Stimulated activated CD4-positive, alpha-beta T cell treated with anti-CD3 and anti-CD28 coated beads, Interleukin-1b, Interleukin-23, amount 100 ng/mL, for 24 hours (primary cell): ENCODE measurements at places on chromosomes 11 and 22.

DNA sequence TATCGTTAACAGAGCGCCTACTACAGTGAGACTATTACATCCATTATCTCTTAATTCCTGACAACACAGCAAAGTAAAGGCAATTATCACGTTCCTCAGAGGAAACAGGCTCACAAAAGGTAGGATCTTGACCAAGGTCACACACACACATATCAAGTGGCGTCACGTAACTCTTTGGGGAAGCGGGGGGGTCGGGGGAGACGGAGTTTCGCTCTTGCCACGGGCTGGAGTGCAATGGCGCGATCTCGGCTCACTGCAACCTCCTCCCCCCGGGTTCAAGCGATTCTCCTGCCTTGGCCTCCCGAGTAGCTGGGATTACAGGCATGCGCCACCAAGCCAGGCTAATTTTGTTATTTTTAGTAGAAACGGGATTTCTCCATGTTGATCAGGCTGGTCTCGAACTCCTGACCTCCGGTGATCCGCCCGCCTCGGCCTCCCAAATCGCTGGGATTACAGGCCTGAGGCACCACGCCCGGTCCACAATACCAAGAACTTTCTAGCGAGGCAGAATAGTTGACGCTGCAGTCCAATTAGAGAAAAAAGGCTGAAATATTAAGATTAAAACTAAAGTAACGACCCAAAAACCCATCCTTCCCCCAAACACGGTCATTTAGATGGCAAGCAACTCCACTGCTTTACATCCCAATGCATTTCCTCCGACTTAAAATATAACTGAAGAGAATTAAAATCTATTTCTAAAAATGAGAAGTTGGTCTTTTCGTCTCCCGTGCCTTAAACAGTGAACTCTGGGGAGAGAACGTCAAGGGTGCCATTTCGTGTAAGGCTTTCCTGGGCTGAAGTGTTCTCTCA lies 1.2 kb downstream of the DDX17 start:
- DNase-seq = peak; percentile 29

DNA sequence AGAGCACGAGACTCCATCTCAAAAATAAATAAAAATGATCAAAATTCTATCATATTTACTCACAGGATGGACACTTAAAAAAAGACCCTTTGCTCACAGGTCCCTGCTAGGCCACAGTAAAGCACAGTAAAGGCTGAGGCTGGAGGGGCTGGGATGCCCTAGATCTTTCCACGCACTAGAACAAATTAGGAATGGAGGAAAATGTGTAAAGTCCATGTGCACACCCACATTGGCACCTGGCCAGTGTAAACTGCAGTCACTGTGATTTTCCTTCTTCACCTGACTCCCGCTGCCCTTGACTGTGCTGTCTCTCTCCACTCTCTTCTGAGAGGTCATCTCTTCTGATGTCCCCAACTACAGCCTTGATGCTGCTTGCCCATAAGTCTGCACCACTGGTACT lies 195.5 kb downstream of the EFCAB6 start:
- DNase-seq = no peak

- no peak for DNase-seq
Measured at GRCh38 chr11:114832532-114833125, 154.3 kb downstream of the NXPE2 start.

- no peak for DNase-seq
Measured at GRCh38 chr11:69141742-69142141, 14.0 kb upstream of the SMIM38 start.

DNA sequence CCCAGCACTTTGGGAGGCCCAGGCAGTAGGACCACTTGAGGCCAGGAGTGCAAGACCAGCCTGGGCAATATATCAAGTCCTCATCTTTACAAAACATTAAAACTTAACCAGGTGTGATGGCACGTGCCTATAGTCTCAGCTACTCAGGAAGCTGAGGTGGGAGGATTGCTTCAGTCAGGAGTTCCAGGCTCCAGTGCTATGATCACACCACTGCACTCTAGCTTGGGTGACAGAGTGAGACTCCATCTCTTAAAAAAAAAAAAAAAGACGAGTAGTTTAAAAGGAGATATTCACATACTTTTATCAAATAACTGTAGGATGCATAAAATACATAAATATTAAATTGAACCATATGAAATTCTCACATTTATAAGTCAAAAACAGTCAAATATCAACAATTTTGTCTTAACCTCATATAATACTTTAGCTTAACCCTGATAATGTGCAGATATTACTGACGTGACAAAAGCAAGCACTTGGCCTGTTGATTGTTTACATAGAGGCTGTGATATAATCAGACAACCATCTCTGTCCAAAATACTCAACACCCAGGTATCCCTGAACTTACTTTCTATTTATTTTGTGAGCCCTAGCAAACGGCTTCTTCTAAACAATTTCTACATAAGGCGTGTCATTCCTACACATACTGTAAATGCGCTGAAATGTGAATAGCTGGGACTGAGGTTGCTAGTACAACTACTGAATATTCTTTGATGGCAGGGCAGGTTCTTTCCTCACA lies 57.0 kb downstream of the PRCP start:
- no peak for DNase-seq

- no peak for DNase-seq
Measured at GRCh38 chr11:124793466-124794278, 6.5 kb downstream of the MSANTD2 start.

GRCh38 chr22:22458387-22458786 lies 50.2 kb downstream of the ZNF280B start:
- no peak for DNase-seq

DNA sequence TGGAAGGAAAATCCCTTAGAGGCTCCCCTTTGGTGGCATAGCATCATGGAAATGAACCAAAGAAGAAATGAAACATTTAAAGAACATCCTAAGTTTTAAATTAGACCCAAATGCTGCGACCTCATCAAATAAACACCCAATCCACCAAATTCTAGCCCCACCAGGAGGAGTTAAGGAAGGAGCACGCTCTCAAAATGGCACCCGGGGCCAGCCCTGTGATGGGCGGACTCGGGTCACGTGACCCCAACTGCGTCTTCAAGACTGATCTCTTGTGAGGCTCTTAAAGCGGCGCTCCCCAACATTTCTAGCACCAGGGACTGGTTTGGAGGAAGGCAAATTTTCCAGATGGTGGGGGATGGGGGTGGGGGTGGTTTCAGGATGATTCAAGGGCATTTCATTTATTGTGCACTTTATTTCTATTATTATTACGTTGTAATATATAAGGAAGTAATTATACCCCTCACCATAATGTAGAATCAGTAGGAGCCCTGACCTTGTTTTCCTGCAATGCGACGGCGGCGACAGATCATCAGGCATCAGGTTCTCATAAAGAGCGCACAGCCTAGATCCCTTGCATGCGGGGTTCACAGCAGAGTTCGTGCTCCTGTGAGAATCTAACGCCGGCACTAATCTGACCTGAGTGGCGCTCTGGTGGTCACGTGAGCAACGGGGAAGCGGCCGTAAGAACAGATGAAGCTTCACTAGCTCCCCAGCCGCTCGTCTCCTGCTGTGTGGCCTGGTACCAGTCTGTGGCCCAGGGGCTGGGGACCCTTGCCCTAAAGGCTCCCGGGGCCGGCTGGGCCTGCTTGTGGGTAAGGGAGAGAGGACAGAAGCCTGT lies 90.6 kb upstream of the SLC22A12 start:
- no peak for DNase-seq

DNA sequence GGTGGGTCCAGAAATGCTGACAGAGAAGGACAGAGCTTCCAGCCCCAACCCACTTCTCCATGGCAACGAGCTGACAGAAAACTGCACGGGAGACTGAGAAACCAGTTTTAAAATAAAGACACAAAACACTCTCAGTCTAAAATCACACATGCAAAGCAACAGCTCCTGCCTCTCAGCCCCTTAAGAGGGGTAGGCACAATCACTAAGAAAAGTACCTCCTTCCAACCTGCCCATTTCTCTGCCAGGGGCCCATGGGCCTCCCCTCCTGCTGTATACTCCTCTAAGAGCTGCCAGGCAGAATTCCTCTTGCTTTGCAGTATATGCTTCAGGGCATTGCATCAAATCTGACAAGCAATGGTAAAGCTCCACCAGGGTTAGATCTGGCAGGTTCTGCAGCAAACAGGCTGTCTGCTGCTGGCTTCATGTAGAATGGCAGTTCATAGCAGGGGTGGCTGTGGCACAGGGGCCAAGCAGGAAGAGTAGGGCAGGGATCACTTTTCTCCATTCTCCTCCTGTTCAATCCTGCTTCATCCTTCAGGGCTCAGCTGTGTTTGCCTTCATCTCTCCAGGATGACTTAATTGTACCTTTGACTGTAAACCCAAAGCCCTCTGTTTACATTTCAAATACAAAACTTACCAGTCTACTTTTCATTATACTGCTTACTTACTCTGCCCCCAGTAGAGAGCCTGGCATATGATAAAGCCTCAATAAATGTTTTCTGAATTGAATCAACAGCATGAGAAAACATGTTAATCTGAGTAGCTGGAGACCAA lies 77.7 kb downstream of the KCNC1 start:
- DNase-seq = no peak

DNA sequence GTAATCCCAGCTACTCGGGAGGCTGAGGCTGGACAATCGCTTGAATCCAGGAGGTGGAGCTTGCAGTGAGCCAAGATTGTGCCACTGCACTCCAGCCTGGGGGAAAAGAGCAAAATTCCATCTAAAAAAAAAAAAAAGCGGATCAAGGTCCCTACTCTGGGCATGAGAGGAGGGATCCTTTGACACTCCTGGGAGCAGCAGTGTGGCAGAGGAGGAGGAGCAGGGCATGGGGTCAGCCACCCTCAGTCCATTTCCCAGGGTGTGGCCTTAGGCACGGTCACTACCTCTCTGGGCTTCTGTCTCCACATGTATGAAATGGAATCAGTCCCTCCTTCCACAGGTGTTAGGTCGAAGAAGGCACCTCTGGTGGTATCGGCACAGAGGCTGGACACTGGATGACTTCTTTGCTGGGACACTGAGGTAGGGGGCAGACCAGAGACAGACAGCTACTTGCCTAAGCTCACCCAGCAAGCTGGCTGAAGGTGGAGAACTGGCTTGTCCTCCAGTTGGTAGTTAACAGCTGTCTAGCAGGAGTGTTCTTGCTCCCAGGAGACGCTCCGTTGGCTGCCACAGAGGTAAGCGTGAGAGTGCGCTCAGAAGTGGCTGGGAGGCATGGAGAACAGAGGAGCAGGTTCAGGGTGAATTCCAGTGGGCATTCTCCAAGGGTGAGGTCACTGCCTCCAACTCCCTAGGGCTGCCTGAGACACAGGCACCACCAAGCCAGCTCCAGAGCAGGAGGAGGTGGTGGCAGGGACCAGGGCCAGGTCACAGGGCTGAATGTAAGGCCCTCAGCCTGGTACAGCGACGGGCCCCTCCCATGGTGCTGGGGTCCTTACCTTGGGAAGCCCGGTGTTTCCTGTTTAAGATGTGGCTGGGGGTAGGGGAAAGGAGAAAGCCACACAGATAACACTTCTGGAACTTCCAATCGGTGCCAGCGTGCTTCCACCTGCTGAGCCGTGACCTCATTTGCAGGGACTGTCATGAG lies 19.5 kb downstream of the TXN2 start:
- DNase-seq = no peak

GRCh38 chr11:94459576-94459975 lies 34.1 kb downstream of the MRE11 start:
- DNase-seq = no peak

- DNase-seq = no peak
Measured at GRCh38 chr11:78074756-78075155, 4.9 kb downstream of the NDUFC2 start.

GRCh38 chr22:38578505-38578904 lies 8.5 kb upstream of the DMC1 start:
- no peak for DNase-seq

DNA sequence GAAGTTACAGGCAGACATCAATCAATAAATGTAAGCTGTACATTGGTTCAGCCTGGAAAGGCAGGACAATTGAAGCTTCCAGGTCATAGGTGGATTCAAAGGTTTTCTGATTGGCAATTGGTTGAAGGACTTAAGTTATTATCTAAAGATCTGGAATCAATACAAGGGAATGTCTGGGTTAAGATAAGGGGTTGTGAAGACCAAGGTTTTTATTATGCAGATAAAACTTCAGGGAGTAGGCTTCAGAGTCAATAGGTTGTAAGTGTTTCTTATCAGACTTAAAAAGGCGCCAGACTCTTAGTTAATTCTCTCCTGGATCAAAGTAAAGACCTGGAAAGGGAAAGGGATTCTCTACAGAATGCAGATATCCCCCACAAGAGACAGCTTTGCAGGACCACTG lies 935.4 kb downstream of the TBC1D22A start:
- DNase-seq = no peak

DNA sequence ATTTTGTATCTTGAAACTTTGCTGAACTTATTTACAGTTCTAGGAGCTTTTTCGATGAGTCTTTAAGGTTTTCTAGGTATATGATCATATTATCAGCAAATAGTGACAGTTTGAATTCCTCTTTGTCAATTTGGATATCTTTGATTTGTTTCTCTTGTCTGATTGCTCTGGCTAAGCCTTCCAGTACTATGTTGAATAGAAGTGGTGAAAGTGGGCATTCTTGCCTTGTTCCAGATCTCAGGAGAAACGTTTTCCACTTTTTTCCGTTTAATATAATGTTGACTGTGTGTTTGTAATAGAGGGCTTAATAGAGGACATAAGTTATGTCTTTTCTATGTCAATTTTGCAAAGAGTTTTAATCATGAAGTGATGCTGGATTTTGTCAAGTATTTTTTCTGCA lies 124.3 kb downstream of the ZNF280B start:
- DNase-seq = no peak

DNA sequence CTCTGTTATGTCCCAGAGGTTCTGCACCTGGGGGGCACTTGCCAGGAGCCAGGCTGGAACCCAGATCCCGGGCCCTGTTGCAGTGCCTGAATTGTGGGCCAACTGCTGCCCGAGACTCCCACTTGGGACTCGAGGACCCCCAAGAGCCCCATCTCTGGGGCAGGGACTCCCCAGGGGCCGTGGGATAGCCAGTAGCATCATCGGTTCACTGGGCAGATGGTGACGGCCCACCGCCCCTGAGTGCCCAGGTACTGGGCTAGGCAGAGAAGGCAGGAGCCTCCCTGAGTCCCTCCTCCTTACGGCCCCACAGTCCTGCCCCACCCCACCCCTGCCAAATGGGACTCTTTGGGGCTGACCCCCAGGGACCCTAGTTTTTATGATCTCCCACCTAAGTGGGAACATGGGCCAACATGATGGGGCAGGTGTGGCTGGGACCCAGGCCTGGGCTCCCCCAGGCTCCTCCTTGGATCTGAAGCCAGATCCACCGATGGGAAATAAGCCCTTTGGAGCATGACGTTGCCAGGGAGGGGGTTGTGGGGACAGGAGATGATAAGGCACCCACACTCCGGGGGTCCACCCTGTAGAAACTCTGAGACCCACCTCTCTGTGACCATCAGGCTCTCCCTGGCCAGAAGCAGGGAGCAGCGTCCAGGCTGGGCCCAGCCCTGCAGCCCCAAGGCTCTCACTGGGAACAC lies 94.5 kb upstream of the FGF3 start:
- DNase-seq = no peak
